ENCODE measurements at places on chromosomes 1 and 21.

DNA sequence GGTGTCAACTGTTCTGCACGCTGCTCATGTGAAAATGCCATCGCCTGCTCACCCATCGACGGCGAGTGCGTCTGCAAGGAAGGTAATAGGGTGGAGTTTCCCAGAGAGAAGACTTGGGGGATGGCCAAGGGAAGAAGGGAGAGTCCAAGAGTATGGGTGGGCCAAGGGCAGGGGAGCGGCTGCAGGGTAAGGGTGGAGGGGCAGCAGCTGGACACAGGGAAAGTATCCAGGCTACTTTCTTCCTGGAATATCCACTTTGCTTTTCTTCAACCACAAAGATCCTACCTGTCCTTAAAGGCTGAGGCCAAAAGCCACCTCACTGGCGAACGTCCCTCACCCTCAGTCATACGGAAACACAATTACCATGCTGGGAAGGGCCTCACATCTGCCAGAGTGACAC is 11.5 kb upstream of the LRRC71 start:
- DNase-seq, result no peak

- DNase-seq, result no peak
Observed at GRCh38 chr1:33390542-33390941, 40.4 kb downstream of the PHC2 start.

DNA sequence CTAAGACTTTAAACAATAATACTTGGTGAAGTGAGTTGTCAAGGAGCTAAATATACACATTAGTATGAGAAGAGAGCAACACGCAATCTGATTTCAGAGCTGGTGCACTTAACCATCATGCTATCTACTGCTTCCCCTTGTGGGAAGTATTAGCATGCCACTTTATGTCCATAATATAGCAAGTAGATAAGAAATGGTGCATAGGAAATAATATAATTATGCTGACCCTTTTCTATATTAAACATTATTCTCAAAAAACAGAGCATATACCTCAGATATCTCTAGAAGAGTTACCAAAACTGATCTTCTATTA is 63.4 kb downstream of the MAGI3 start:
- no peak for DNase-seq

DNA sequence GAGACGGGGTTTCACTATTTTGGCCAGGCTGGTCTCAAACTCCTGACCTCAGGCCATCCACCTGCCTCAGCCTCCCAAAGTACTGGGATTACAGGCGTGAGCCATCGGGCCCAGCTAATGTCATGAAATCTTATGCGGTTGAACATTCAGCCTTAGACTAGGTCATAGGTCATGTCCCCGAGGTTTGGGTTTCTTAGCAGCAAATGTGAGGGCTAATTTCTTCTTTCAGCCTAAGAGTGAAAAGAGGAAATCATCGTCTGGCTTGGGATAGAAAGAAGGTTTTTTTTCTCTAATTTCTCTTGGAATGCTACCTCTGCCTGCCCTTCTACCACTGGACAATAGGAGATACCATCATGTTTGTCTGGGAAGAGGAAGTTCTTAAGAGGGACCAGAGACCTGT is 18.0 kb upstream of the PIK3CD start:
- no peak for DNase-seq

DNA sequence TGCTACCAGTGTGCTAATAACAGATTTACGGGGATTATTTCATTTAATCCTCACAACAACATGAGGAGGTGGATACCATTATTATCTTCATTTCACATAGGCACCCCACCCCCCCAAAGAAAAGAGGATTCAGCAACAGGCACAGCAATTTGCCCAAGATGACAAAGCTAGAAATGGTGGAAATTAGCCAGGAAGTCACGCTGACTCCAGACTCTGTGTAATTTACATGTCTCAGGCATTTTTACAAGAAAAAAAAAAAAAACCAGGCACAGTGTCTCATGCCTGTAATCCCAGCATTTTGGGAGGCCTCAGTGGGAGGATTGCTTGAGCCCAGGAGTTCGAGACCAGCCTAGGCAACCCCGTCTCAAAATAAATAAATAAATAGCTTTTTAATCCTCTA is 37.5 kb upstream of the PRDM2 start:
- DNase-seq, result peak; percentile 44

DNA sequence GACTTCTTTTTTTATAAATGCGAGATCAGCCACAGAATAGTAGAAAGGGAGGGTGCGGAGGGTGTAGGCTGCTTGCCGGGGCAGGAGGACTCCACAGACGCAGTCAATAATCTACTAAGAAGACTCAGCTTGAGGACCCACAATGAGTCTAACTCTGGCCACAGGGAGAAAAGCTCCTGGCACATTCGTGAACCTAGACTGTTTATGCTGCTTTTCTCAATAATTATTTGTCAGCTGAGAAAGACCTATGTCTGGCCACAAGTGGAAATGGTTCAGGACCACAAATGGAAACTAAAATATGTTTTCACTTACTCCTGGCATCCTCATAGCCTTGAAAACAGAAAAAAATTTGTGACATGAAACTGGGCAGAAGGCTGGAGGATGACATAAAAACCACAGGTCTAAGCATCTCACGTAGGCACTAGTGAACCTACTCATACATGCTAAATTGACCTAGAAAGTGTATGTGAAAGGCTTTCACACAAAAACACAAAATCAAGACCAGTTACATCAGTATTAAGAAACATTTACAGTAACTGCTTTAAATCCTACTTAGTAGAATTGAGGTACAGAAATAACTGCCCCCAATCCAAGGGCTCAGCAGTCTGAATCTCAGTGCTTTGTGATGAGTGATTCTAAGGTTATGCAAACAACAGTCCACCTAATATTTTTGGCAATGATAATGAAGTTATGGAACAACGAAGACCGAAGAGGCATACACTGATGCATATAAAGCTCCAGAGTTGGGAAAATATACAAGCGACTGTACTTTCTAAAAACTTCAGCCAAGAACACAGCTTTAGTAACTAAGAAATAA is 159.5 kb downstream of the SLC45A1 start:
- DNase-seq, result no peak

DNA sequence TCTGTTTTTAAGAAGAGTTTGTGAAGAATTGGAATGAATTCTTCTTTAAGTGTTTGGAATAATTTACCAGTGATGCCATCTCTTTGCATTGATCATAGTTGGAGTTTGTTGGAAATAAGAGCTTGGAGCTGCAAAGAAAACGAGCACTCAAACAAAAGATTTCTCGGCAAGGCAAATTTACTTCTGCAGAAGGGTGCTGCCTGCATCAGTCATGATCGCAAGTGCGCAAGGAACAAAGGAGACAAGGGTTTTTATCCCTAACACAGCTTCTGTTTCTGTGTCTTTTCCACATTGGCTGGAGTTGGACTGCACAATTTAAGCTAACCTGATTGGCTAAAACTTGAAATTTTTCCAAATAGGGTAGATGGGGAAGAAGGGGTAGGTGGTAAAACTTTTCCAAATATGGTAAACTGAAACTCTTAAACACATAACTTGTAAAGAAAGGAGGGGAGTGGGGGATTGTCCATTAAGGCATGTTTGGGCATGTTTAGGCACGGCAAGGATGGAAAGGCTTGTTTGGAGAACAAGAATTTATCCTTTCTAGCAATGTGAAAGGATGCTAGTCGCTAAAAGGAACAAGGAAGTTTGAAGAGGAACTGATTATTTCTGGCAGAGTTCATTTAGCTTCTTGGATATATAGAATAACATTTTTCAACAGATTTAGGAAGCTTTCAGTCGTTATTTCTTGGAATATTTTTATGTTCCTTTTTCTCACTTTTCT is 3.5 kb upstream of the AADACL4 start:
- no peak for DNase-seq

- no peak for DNase-seq
Observed at GRCh38 chr1:231919886-231920285, 293.3 kb downstream of the DISC1 start.

DNA sequence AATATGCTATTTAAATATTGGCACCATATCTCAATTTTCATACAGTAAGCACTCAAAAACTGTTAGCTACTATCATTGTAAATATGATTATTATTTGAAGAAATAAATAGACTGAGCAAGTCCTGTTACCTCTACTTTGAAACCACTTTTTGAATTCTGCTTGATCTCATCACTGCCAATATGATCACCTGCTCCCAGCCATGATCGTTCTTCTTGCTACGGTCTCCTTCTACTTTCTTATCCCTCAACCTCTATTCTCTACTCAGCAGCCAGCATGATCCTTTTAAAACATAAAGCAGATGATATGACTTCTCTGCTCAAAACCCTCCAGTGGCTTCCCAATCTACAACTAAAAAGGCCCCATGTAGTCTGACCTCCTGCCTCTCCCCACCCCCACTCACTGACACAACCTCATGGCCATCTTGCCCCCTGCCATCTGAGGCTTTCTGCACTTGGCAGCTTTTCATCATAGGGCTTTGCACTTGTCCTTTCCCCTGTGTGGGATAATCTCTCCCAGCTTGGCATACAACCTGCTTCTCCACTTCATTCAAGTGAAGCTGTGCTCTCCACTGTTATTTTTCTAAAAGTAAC is 27.2 kb downstream of the CD34 start:
- no peak for DNase-seq

DNA sequence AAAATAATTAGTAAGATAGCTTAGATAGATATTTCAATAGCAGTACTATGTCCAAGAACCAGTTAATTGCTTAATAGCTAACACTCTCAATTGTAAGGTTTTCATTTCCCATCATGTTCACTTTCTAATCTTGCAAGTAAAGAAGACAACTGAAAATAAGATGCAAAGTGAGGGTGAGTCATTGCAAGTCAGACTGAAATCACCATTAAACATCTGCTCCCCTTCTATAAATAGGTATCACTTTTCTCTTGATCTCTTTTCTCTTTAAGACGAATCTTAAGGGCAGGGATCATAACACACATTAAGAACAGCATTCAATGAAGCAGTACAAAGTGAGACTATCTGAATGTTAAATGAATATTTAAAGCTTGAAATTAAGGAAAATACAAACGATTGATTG is 40.4 kb downstream of the UBR4 start:
- no peak for DNase-seq

- DNase-seq, result no peak
Observed at GRCh38 chr1:40748841-40749718, 34.5 kb upstream of the KCNQ4 start.

- peak; percentile 60 for DNase-seq
Observed at GRCh38 chr1:184118046-184118445, 66.5 kb downstream of the TSEN15 start.

DNA sequence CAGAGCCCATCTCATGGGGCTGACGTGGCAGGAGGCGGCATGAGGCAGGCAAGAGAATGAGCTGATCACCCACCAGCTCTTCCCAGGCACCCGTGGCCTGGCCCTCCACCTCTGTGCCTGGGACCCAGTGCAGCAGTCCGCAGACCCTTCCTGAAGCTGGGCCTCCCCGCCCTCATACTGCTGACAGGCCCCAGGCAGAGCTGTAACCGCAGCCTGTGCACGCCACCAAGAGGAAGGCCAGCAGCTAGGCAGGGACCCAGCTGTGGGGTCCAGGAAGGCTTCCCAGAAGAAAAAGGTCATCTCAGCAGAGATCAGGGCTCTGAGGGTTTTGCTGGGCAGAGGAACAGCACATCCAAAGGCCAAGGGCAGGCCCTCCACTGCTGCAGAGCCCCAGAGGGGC is 9.8 kb upstream of the MTFR1L start:
- DNase-seq, result no peak

DNA sequence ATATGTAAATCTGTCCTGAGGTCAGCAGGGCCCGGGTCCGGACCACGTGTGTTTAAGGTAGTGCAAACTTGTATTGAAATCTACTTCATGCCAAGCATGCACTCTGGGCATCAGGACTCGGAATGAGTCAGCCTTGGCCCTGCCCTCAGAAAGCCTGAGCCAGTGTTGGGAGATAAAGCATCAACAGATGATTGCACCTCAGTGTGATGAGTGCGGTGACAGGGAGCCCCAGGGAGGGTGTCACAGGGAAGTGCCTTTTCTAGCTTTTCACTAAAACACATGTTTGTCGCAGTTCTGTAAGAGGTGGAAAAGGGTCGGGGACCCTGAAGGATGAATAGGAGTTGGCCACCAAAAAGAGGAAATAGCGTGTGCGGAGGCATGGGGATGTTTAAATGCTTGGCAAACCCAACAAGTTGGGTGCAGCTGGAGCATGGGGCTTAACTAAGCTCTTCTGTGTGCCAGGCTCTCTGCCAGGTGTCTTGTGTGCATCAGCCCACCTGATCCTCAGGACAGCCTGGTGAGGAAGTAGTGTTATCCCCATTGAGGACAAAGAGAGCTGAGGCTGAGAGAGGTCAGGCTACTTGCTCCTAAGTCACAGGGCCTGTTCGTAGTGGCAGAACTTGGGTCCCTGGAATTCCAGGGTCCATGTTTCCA is 48.2 kb upstream of the EPB41 start:
- DNase-seq, result no peak

All from retinal pigment epithelial cell (primary cell).